M059J (cell line): ENCODE measurements at places on chromosomes 3 and 15.

DNA sequence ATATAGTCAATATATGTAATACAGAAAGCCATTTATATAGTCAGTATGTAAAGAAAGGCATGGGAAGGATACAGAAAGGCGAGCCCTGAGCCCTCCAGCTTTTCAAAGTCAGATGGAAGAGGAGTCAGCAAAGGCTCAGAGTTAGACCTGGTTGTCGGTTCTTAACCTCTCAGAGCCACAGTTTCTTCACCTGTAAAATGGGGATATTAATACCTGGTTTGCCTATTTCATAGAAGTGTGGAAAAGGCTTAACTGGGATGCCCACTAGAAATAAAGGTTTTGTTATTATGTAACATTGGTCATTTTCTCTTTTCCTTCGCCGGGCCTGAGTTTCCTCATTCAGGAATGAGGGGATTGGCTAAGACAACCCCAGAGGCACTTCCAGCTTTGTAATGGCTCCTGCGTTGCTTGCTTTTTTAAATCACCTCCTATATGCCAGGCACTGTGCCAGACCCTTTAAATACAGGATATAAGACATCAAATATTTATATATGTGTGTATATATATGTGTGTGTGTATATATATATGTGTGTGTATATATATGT is 2.4 kb downstream of the CRELD1 start:
- no peak for DNase-seq

DNA sequence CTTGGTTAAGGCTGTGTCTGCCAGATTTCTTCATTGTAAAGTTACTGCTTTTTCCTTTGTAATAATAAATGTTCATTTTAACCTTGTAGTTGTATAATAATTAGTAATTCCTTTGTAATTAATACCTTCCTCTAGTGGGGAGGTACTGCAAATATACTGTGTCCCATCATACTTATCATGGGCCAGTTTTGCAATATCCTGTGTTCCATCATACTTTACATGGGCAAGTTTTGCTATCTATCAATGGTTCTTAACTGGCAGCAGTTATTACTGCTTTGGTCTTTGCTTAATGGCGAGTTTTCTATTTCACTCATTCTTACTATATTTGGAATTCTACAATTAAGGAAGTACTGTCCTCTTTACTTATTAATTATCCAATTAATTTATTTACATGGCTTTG is 10.6 kb downstream of the ATP2C1 start:
- no peak for DNase-seq

DNA sequence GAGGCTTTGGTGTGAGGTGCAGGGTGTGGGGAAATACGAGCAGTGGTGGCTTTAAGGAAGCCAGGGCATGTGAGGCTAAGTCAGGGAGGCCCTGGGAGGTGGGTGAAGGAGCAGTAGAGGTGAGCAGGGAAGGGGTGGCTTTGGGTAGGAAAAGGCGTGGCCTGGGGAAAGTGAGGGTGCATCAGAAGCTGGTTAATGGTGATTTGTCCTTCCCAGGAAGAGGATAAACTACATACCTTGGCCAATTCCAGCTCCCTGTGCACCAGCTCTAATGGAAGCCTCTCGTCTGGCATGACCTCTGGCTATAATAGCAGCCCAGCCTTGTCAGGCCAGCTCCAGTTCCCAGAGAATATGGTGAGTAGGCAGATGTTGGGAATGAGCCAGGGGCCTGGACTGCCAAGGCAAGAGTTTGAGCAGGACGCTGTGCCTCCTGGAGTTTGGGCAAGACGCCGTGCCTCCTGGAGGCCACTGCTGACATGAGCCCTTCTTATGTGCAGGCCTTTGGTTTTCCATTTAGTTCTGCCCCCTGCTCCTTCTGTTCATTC is 41.3 kb downstream of the CDAN1 start:
- DNase-seq, result no peak

GRCh38 chr15:56723787-56724186 is 9.5 kb downstream of the ZNF280D start:
- no peak for DNase-seq

DNA sequence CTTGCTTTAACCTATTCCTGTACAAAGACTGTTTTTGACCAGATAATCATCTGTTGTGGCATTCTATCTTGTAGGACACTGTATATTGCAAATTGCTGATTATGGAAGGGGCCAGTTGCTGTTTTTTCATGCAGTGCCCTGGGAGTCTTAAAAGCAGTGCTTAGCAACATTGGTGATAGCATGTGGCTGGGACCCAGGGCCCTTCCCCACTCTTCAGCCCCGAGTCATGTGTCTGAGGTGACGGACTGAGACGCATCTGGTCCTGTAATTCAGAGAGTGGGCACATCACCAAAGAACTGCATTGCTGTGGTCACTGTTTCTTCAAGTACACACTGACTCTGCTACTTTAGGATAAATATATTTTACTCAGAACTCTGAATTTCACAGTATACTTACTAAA is 63.4 kb downstream of the SNRK start:
- DNase-seq, result no peak

- no peak for DNase-seq
Observed at GRCh38 chr3:190097025-190097424, 23.7 kb downstream of the P3H2 start.

DNA sequence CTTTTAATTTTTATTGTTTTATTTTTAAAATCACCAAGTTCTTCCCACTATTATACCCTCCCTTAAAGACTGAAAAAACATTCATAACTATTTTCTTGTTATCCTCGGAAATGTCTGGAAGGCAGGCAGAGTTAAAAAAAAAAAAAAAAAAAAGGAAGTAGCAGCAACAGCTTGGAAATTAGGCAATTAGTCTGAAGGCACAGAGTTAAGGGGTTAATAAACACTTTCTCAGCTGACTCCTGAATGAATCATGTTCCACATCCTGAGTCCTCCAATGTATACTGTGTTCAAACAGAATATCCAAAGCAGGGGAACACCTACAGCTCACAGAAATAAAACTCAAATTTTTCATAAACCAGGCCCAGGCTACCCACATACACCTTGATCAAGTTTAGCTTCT is 5.8 kb downstream of the HEXA start:
- DNase-seq, result no peak

GRCh38 chr3:50656417-50657195 is 18.1 kb upstream of the DOCK3 start:
- DNase-seq, result no peak

DNA sequence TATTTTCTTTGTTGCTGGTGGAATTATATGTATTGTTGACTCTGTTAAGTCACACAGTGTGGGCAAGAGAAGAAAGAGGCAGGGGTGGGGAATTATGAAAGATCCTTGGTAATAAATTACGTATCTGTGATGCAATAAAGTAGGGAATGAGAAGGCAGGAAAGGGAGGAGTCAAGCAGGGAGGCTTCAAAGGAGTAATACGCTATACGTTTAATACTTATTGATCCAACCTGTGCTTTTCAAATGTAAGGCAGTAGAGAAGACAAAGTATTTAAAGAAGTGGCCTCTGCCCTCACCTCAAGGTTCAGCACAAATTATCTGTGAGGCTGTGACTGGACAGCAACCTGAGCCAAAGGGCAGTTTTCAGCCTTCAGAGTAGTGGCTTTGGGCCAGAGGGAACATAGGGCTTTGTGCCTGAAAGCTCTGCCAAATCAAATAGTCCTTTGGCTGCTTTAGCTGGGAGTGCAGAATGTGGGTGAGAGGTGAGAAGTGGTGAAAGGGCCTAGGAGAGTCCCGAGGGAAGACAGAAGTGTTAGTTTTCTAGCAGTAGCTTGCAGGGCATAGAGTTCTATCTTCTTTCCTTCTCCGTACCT is 1.2 kb upstream of the PLIN1 start:
- peak; percentile 44 for DNase-seq

DNA sequence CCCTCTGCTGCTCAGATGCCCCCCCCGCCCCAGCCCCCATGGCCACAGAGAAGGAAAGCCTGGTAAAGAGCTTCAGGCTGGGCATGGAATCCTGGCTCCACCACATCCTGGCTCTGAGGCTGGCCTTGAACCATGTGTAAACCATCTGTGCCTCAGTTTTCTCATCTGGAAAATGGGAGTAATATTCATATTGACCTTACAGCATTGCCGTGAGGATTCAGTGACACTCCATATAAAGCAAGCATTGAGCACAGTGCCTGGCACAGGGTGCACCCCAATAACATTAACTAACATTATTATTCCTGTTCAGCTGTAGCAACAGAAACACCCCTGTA is 150.7 kb downstream of the XXYLT1 start:
- no peak for DNase-seq

DNA sequence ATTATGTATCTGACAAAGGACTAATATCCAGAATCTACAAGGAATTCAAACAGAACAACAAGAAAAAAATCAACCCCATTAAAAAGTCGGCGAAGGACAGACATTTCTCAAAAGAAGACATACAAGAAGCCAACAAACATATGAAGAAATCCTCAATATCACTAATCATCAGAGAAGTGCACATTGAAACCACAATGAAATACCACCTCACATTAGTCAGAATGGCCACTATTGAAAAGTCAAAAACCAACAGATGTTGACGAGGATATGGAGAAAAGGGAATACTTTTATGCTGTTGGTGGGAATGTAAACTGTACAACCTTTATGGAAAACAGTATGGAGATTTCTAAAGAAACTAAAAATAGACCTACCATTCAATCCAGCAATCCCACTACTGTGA is 233.1 kb upstream of the PLSCR5 start:
- DNase-seq, result no peak

DNA sequence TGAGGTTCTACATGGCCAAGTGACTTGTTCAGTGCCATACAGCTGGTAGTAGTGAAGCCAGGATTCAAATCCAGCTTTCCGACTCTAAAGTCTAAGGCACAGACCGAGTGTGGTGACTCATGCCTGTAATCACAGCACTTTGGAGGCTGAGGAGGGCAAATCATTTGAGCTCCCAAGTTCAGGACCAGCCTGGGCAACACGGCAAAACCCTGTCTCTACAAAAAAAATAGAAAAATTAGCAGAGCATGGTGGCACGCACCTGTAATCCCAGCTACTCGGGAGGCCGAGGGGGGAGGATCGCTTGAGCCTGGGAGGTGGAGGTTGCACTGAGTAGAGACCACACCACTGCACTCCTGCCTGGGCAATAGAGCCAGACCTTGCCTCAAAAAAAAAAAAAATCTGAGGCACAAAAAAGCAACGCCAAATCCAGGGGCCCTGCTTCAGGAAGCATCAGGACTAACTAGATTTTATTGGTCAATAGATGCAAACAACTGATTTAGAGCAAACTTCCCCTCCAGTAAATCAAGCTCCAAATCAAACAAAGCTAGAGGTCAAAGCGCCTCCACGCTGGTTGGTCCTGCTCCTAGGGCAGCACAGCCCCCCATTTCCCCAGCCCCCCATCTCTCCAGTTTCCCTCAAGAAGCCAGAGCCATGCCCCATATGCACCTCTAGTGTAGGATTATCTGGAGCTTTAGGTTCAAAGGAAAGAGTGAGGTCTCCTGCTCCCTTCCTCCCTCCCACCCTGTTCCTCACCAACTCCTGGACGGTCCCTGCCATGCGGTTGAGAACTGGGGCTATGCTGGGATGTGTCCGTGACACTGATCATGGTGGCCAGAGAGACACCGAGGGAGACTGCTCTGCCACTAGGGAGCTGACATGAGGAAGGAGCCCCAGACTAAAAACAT is 2.9 kb upstream of the TNK2 start:
- peak; percentile 48 for DNase-seq

DNA sequence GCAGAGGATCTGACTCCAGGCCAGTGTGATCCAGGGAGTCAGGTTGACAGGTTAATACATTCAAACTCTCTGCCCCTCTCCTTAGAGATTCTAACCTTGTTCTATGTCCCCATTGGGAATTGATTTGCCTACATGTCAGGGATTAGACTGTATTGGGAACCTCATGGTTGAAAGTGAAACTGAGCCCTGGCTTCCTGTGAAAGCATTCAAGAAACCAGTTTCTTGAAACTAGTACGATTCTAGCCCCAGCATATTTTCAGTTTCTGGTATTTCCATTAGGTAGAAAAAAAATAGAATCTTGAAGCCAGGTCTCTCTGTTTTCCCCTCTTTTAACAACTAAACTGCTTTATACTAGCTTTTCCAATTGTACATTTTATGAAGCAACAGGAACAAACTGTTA is 140.4 kb upstream of the ABI3BP start:
- DNase-seq, result no peak

DNA sequence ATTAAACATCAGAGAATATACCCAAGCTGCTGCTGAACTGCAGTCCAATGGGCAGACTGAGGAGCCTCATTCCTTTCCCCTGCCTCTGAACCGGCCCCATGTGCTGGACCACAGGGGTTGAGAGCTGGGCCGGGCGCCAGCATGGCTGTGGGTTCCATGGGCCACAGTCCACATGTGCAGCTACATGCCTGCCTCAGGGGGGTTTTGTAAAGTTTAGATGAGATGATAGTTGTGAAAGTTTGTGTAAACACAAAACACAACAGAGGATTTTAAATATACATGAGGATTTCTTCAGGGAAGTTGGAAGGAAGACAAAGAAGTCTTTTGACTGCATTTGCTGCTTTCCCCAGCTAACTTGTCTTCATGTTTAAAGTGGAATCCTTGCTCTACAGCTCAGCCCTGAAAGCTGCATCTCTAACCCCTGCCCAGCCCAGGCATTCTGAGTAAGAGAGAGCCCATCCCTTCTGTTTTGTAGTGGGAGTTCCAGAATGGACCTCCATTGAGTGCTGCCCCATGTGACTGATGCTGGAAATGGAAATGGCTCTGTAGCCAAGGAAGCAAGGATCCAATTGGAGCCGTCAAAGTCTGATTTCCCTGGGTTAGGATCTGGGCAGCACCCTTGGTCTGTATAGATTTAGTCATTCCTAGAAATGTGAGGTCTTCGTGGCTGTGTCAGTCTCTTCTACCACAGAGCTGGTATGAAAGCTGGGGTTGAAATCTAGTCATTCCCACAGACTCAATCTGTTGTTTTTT is 17.5 kb downstream of the SLC12A8 start:
- peak; percentile 75 for DNase-seq

- peak; percentile 46 for DNase-seq
Observed at GRCh38 chr3:45034612-45035252, 8.6 kb downstream of the CLEC3B start.

- DNase-seq, result no peak
Observed at GRCh38 chr3:151751161-151751560, 17.4 kb downstream of the AADACL2 start.

GRCh38 chr3:24390169-24391130 is 104.2 kb downstream of the THRB start:
- no peak for DNase-seq

GRCh38 chr15:50880206-50880605 is 28.3 kb upstream of the AP4E1 start:
- DNase-seq, result no peak

DNA sequence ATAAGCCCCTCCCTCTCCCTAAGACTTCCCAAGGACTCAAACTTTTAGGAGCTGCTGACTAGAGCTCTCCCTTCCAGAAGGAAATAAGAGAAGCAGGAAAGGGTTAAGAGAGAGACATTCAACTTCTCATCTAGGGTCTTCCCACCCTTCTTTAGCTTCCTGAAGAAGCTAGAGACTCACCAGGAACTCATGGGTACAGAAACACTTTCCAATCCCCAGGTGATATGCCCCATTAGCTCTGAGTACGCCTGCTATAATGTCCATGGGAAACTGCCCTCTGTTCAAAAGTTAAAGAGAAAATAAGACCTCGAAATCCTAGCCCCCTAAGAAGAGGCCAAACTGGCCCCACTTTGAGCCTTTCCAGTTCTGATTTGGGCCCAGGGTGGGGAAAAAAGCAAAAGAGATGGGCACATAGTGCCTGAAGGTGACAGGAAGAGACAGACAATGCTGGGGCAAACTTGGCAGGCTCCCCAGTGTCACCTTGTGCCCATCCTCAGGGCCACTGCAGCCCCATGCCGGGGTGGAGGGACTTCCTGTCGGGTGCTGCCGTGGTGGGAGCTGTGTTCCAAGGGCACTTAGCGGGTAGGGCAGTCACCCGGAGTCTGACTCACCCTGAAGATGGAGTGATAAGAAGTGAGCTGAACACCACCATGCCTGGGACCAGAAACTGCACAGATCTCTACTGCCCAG is 29.5 kb downstream of the CCDC12 start:
- peak; percentile 82 for DNase-seq
